ENCODE measurements at places on chromosomes 4 and X.

DNA sequence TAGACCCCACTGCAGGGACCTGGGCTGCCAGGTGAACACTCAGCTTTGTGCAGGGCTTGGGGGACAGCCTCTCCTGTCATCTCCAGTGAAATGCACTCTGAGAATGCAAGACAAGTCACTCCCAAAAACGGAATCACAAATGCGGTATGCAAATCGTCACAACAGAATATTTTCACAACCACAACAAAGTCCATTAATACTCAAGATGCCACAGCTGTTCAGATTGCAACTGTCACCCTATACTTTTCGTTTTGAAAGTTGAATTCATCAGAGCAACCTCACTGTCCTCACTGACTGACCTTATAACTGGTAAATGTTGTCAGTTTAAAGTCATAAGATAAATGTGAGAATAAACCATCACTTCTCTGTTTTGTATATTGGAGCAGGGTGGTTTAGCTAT lies 16.6 kb downstream of the JAKMIP1 start:
- DNase-seq = peak; percentile 40

DNA sequence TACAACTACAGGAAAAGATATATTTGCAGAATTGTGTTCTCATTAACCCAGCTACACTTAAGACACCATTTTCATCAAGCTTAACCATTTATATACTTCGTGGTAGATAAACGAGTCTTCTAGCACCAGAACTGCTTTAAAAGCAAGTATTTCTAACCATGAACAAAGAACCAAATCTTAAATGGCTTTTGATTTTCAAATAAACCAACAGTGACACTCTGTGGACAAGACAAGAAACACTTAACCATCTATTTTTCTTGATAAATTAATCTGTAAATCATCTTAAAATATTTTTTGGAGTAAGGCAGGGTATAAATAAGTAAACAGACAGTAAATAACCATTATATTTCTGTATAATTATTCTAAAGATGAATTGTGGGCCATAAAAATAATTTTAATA lies 10.2 kb downstream of the BEND2 start:
- no peak for DNase-seq

DNA sequence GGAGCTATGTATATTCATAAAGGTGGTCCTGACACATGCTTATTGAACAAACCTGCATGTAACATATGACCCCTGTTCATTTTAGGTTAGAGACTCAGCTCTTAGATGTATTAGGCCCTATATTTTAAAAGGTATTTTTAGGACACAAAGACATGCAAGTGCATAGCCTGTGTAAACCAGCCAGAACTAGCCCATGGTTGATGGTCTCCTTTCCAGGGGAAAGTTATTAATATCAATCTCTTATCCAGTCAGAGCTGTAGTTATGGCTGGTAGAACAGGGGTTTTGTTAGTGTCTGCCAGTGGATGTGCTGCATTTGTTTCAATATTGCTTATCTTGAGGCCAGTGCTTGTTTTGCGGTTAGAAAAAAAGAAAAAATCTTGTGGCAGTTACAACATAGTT lies 488.6 kb downstream of the KCTD8 start:
- DNase-seq = no peak

DNA sequence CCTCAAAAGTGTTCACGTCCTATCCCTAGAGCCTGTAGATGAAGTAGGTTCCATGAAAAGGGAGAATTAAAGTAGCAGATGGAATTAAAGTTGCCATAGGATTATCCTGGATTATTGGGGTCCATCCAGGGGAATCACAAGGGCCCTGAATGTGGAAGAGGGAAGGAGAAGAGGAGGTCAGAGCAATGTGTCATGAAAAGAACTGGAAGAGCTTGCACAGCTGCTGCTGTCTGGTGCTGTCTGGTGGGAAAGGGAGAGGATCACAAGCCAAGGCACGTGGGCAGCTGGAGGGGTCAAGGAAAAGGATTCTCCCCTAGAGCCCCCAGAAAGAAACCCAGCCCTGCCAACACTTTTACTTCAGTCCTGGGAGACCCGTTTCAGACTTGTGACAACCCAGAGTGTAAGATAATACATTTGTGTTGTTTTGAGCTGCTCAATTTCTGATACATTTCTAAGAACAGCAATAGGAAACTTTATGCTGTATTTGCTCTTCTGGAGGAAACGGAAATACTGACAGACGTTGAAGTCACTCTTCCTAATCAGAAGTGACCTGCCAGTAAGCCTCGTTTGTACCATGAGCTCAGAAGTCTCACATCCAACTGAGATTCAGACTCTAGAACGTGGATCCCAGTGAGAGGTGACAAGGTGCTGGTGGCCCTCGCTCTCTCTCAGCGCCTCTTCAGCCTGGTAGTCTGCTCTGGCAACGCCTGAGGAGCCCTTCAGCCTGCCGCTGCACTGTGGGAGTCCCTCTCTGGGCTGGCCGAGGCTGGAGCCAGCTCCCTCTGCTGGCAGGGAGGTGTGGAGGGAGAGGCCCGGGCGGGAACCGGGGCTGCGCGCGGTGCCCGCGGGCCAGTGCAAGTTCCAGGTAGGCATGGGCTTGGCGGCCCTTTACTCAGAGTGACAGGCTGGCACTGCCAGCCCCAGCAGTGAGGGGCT lies 34.7 kb upstream of the ENPP6 start:
- DNase-seq = no peak

GRCh38 chr4:98521486-98521885 lies 136.9 kb downstream of the TSPAN5 start:
- no peak for DNase-seq

DNA sequence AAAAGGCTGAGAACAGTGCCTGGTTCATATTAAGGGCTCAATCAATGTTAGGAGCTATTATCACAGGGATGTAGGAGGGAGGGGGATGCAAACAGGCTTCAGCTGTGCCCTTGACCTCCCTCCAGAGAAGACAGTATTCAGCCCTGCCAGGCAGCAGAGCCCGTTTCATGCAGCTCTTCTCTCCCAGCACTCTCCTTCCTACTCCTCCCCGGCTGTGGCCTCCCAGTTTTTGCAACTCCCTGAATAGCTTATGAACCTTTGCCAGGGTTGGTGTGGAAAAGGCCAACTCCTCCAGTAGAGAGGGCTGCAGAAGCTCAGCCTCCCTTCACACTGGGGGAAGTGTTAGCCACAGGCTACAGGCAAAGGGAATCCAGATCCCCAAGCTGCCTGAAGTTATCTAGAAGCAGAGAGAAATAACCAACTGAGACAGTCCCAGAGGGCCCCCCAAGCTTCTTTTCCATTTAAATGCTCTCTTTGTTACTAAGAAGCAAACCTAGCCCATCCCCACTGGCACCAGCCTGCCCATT lies 31.7 kb upstream of the APLN start:
- no peak for DNase-seq

DNA sequence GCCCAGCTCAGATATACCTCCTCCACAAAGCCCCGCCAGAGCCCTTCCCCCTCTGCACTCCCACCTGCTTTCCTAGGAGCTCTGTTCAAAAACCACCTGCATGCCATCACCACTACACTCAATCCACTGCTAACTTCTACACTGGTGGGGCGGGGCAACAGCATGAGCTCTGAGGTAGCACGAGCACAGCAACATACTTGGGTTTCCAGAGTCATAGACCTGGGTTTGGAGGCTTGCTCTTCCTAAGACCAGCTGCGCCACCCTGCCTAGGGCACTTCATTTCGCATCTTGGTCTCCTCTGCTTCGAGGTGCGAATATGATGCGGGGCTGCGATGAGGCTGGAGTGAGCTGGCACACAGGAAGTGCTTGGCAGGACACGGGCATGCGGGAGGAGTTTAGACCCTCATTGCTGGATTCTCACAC lies 3.6 kb downstream of the SASH3 start:
- DNase-seq = peak; percentile 19

DNA sequence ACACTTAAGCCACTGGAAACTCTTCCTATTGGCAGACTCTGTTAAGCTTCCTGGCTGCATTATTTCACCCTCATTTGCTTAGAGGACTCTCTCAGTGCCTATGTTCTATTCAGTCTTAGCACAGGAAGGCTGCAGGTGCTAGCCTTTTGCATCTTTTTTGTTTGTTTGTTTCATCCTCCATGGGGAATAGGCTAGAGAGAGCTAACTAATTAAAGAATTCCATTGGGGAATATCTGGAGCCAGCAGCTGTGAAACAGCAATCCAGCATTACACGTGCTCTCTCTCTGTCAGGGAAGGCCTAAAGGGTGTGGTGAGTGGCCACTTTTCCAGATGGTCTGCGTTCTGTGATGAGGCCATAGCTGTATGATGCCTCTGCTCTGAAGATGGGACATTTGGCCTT lies 633.6 kb downstream of the SPRY1 start:
- DNase-seq = no peak

- no peak for DNase-seq
Measured at GRCh38 chr4:94700298-94700697, 57.5 kb upstream of the BMPR1B start.

- DNase-seq = no peak
Measured at GRCh38 chrX:33188286-33188685, 23.1 kb downstream of the DMD start.

DNA sequence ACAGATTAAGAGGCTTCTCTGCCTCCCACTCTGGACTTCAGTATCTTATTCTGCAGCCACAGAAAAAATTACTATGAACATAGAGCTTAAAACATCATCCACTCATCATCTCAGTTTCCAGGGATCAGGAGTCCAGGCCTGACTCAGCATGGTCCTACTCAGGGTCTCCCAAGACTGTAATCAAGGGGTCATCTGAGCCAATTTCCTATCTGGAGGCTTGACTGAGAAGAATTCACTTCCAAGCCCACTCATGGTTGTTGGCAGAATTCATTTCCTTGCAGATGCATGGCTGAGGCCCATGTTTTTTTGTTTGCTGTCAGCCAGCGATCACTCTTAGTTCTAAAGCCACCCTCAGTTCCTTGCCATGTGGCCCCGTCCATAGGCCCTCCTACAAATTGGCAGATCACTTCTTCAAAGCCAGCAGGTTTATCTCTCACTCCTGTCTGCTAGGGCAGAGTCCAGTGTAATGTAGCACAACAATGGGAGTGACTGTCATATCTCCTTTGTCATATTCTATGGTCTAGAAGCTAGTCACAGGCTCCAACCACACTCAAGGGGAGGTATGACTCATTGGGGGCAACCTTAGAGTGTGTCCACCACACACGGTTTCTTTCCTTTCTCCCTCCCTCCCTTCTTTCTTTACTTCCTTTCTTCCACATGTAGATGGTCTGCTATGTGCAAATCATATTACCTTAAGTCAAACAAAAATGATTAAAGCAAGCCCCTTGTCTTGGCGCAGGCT lies 251.6 kb downstream of the QDPR start:
- DNase-seq = no peak

GRCh38 chrX:12975670-12975965 lies 708 bp downstream of the TMSB4X start:
- DNase-seq = no peak

GRCh38 chr4:8035371-8035780 lies 95.7 kb upstream of the AFAP1 start:
- no peak for DNase-seq

GRCh38 chr4:172232966-172233365 lies 419.8 kb downstream of the GALNTL6 start:
- DNase-seq = no peak

DNA sequence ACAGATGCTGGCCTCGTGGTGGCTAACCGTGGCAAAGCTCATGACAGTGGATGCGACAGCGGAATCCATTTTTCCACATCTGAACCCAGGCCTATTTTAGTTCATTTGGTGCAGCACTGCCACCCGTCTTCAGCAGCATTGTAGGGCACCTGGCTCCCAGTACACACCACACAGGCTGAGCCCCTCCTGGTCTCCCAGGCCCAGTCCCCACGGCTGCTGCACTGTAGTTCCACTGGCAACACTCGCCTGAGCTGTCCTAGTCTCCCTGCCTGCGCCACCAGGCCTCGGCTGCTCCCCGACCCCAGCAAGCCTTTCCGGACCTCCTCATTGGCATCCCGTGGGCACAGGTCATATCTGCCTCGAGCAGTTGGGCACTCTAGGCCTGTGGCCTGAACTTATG lies 76.2 kb downstream of the MTMR1 start:
- DNase-seq = no peak

- no peak for DNase-seq
Measured at GRCh38 chr4:152672206-152673092, 7.3 kb downstream of the TMEM154 start.

GRCh38 chrX:136076942-136077341 lies 70.4 kb upstream of the FHL1 start:
- no peak for DNase-seq

GRCh38 chrX:48824066-48824465 lies 2.2 kb upstream of the ERAS start:
- DNase-seq = no peak

All from activated naive CD4-positive, alpha-beta T cell treated with Interleukin-2 at 50 U/mL for 16 hours (primary cell).